ENCODE measurements at places on chromosomes 12 and 14. TPM values are rescaled to one million over a fixed set of nuclear protein-coding genes. Genes with fewer than 3 reads are reported as not detected.

DNA sequence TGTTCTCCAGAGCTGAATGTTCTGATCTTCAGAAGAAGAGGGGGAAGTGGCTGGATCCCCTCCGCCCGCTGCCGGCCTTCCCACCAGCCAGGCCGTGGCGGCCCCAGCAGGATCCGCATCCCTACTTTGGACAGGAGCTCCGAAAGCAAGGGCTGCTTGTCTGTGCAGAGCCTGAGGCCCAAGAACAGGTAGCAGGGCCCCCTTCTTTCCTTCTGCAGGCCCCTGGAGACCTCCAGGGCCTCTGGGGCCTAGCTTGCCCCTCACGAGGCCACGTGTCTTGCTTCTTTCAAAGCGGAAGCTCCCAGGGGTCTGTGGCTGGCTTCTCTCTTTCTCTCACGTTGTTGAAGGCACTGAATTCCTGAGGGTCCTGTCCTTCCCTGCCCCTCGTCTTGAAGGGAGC is 13.2 kb downstream of the PGF start:
- DNase-seq, result no peak

DNA sequence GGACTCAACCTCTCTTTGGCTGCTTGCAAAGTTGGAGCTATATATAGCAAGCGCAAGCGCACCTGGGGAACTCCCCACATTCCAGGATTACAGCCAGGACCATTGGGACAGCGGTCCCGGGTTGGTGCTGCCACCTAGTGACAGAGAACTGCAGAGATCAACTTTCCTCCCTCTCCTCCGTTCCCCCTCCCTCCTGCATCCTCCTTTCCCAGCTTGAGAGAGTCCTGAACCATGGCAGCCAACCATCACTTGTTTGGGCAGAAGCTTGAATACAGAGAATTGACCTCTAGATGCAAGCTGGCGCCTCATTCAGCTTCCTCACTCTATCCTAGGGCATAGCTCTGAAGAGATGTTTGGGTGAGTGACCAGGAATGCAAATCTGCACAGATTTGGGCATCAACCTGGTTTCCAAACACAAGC is 17.4 kb upstream of the FLVCR2 start:
- peak; percentile 93 for DNase-seq

GRCh38 chr12:6925540-6926279 is 2.0 kb upstream of the ATN1 start:
- DNase-seq, result peak; percentile 96

The GPX2 gene
- total RNA-seq, result not detected

GRCh38 chr12:62588916-62589315 is 122.3 kb downstream of the MON2 start:
- DNase-seq, result no peak

The NELL2 gene
- total RNA-seq, result not detected

GRCh38 chr12:59980476-59980875 is 384.6 kb downstream of the SLC16A7 start:
- no peak for DNase-seq

- DNase-seq, result no peak
These were observed 62.5 kb downstream of the MAPKAPK5 start for GRCh38 chr12:111904446-111904975.

GRCh38 chr14:74400919-74401503 is 25.0 kb downstream of the SYNDIG1L start:
- DNase-seq, result no peak

GRCh38 chr12:121961195-121961879 is 42.9 kb downstream of the CFAP251 start:
- no peak for DNase-seq

The ADAMTS20 gene
- total RNA-seq, result not detected

GRCh38 chr12:18620986-18621385 is 116.8 kb downstream of the PLCZ1 start:
- DNase-seq, result no peak

The HNRNPC gene
- 882 TPM for total RNA-seq

The SERPINA3 gene
- 54.5 TPM for total RNA-seq

The RFC5 gene
- 10.1 TPM for total RNA-seq

The TESPA1 gene
- not detected for total RNA-seq

The GLRX5 gene
- 32.2 TPM for total RNA-seq

DNA sequence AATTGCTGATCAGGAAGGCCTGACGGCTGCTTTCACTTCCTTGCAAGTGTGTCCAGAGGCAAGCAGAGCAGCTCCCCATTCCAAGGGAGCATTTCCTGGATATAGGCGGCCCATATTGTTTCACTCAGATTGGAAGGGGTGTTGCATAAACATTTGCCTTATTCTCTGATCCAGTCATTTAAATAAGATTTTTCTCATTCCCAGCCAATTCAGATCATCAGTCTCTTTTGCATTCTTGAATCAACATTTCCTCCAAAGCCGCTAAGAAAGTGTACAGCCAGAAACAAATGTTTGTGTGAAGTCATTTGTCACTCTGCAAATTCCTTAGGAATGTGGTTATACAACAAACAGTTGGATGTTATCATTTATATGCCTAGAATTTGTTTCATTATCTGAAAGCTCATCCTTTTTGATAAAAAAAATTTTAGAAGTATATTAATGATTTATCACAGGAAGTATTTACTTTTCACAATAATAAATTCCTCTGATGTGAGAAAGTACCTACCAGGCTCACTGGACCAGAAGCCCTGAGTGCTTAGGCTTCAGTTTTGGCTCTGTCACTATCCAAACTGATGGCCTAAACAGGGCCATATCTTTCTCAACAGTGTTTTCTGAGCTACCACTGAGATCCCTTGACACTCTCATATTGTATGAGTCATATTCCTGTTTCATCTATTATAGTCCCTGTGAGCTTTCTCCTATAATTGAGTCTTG is 379.6 kb downstream of the CCDC91 start:
- peak; percentile 31 for DNase-seq

GRCh38 chr14:51879170-51879569 is 18.8 kb downstream of the GNG2 start:
- DNase-seq, result no peak

- peak; percentile 8 for DNase-seq
These were observed 132.2 kb upstream of the TMTC2 start for GRCh38 chr12:82554529-82554928.

The TAS2R20 gene
- 1.1 TPM for total RNA-seq

DNA sequence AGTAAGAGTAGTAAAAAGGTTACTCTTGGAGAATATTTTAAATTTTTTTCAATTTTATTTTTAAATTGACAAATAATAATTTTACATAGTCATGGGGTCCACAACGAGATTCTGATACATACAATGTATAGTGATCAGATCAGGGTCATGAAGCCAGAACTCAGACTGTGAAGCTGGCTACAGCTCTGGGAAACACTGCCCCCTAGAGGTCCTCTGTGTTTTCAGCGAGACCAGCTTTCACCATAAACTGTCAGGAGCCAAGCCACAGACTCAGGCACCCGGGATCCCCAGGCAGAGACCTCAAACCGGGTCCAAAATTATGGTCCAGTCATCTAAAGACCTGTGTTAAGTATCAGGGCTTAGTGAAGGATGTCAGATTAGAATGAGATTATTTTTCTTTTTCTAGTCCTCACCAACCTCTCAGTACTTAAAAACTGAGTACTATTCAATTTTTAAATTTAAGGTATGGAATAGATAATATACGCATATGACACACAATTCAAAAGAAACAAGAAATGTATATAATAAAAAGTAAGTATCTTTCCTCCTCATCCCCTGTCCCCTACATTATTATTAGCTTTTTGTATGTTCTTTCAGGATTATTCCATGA is 397.1 kb downstream of the MDGA2 start:
- peak; percentile 62 for DNase-seq

The GUCY2C gene
- not detected for total RNA-seq

- DNase-seq, result no peak
These were observed 17.3 kb downstream of the VDR start for GRCh38 chr12:47887529-47887928.

DNA sequence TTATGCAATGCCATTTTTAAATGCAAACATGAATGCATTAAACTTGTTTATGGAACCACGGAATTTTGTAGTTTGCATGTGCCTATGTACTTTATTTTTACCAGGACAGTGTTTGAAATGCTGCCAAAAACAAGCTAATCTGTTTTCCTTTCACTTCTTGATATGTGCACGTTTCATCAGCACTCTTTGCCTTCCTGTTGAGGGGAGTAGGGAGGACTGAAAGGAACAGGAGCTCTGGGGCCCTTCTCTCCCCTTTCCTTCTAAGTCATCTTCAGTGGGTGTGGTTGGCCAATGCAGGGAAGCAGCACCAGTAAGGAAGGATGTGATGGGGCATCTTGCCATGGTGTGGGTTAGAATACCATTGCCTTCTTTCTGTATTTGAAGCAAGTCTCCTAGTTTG is 12.1 kb upstream of the PPP4R4 start:
- peak; percentile 14 for DNase-seq

- no peak for DNase-seq
These were observed 82.8 kb downstream of the B4GALNT3 start for GRCh38 chr12:542395-543113.

GRCh38 chr14:93655078-93655750 is 133.1 kb downstream of the PRIMA1 start:
- DNase-seq, result peak; percentile 72

- no peak for DNase-seq
These were observed 48.5 kb downstream of the TTC8 start for GRCh38 chr14:88872976-88873375.

DNA sequence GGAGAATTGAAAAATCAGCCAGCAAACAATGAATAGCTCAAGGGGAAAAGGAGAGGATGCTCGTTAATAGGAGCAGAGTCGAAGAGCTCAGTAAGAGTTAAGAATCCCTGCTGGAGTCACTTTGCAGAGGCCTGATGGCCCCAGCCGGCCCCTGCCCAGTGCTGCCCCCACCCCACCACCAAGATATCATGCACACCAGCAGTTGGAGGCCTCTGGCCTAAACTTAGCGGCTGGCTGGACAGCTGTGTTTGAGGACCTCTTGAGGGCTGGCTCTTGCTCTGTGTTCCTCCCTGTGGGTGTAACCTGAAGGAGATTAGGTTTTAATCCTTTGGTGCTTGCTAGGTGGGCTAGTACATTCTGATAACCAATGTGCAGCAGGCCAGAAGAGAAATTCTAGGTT is 142.0 kb downstream of the PLXNC1 start:
- DNase-seq, result no peak

- no peak for DNase-seq
These were observed 269.7 kb downstream of the RAD51B start for GRCh38 chr14:68089146-68089731.

- DNase-seq, result no peak
These were observed 25.1 kb downstream of the USP15 start for GRCh38 chr12:62285284-62285683.

DNA sequence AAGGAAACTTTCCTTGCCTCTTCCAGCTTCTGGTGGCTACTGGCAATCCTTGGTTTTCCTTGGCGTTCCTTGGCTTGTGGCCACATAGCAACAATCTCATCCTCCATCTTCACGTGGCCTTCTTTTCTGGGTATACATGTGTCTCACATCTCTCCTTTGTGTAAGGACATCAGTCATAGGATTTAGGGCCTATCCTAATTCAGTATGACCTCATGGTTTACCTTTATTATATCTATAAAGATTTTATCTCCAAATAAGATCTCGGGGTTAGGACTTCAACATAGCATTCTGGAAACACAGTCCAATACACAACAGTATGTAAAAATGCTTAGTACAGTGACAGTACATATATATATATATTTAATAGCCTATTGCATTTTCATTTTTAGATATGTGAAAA is 58.4 kb upstream of the LRIG3 start:
- no peak for DNase-seq

The LRTM2 gene
- total RNA-seq, result not detected

DNA sequence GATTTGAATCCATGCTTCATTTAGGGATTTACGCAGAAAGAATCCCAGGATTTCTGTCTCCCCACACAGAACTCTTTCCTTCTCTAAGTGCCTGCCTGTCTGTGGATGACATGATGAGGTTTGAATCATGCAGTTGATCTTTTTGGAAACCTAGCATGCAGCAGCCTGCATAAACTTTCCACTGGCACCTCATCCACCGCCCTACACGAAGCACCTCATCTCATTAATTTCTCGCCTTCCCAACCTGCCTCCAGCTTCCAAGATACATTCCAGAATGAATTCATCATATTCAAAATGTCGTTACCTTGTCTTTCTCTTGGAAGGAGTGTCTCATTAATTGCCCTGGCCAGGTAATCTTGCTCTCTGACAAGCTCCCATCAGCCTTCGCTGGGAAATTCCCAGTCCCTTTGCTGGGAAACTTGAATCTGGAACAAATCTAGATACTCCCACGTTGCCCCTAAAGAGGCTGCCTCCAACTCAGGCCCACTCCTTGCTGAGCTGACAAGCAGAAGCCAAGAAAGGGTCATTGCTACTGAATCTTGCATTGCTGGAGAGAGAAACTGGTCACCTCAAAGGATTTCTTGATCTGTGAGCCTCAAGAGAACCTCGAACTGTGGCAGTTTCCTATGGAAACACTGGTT is 48.2 kb downstream of the SERPINA3 start:
- DNase-seq, result no peak

DNA sequence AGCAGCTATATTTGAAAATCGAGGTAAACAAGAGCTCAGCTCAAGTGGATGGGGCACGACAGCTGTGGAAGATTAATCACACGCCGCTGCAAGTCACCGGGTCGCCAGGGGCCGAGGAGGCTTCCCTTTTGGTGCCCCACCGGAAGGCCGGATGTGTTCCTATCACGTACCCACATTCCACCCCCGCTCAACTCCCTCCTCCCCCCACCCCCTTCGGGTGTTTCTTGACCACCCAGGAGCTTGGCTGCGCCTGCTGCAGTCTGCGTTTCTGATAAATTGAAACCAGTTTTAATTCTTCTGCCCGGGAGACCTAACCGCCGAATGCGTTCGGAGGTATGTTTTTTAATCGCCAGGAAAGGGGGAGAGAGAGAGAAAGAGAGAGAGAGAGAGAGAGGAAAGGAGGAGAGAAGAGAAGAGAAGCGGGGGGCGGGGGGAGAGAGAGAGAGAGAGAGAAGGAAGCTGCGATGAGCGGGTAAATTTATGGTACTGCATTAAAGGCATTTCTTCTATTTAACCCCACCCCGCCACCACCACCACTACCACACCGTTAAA is 1.8 kb downstream of the SLC8A3 start:
- no peak for DNase-seq

DNA sequence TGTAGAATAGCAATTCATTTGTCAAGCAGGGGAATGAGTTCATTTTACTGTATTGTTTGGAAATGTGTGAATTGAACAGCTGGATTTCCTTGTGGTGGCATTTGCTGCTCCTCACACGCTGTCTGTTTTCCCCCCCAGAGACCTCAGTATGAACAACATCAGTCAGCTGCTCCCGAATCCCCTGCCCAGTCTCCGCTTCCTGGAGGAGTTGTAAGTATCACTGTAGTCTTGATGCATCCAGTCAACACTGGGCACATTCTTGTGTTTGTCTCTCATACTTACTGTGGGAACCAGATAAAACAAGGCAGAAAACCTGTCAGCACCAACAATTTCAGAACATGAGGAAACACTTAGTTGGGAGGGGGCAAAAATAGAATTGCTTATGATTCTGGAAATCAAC is 64.9 kb downstream of the LGR5 start:
- DNase-seq, result no peak

- DNase-seq, result no peak
These were observed 729.7 kb upstream of the TBX3 start for GRCh38 chr12:115413626-115414025.
